ENCODE measurements at places on chromosomes 2 and 18.

DNA sequence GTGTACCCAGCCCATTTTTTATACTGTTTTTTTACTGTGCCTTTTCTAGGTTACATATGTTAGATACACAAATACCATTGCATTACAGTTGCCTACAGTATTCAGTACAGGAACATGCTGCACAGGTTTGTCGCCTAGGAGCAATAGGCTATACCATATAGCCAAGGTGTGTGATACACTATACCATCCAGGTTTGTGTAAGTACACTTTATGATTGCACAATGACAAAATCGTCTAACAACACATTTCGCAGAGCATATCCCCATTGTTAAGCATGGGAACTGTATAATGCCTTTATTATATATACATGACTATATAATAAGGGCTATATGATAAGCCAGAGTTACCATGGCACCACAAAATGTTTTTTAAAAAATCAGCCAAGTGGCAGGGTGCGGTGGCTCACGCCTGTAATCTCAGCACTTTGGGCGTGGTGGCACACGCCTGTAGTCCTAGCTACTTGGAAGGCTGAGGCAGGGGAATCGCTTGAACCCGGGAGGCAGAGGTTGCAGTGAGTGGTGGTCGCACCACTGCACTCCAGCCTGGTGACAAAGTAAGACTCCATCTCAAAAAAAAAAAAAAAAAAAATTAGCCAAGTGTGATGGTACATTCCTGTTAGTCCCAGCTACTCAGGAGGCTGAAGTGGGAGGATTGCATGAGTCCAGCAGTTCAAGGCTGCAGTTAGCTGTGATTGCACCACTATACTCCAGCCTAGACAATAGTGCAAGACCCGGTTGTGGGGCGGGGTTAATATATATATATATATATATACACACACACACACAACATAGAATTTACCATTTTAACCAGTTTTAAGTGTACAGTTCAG is 2.8 kb upstream of the CENPA start:
- DNase-seq = no peak

DNA sequence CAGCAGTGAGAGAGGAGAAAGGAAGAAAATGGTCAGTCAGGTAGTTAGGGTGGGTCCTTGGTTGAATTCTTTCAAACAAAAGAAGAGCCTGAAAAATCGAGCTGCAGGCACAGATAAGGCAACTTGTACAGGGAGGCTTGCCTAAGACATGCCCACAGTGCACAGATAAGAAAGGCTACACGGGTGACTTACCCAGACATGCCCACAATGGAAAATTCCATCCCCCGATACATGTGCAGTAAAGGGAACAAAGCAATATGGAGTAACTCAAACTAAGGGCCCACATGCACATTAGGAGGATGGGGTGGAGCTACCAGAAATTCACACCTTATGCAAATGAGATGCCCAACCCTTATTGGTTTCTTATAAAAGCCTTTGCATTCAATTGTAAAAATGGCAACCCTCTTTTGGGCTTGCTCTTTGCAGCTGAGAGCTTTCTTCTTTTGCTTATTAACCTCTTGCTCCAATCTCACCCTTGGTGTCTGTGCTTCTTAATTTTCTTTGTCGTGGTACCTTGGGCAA is 110.3 kb upstream of the RMP24 start:
- DNase-seq = no peak

DNA sequence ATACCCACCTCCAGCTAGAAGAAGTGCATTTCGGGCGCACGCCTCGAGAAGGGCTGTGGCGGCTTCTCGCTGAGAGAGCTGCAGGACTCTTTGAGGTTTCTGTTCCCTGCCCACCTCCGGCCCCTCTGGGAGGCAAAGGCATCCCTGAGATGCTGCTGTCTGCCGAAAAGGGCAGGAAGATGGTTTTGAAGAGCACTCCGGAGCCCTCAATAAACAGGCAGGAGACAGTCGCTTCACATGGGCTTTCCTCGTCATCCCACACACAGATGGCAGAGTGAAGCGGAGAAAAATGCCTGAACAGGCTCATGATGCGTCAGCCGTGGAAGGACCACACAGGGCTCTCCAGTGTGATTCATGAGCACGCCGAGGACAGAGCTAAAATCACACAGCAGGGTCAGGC is 25.4 kb upstream of the GLI2 start:
- no peak for DNase-seq

- DNase-seq = no peak
These were observed 7.7 kb upstream of the ST8SIA5 start for GRCh38 chr18:46764586-46764985.

- no peak for DNase-seq
These were observed 262.8 kb downstream of the KCNE4 start for GRCh38 chr2:223314811-223315210.

GRCh38 chr2:190173392-190173791 is 110.9 kb upstream of the MSTN start:
- no peak for DNase-seq

DNA sequence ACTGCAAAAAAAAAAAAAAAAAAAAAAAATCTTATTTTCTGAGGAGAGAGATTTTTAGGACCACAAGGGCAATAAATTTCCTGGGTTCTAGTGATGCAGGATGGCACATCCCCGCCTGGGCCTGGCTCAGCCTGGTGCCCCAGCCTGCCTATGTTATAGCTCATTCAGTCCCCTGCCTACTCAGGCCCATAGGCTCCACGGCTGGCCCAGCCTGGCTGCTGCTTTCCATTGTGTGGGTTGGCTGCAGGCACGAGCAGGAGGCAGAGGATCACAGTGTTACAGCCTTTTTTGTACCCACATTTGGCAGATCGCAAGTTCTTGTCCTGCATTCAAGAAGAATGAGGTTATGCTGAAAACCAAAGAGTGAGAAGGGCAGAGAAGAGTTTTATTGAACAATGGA is 2.8 kb upstream of the SULT6B1 start:
- no peak for DNase-seq

DNA sequence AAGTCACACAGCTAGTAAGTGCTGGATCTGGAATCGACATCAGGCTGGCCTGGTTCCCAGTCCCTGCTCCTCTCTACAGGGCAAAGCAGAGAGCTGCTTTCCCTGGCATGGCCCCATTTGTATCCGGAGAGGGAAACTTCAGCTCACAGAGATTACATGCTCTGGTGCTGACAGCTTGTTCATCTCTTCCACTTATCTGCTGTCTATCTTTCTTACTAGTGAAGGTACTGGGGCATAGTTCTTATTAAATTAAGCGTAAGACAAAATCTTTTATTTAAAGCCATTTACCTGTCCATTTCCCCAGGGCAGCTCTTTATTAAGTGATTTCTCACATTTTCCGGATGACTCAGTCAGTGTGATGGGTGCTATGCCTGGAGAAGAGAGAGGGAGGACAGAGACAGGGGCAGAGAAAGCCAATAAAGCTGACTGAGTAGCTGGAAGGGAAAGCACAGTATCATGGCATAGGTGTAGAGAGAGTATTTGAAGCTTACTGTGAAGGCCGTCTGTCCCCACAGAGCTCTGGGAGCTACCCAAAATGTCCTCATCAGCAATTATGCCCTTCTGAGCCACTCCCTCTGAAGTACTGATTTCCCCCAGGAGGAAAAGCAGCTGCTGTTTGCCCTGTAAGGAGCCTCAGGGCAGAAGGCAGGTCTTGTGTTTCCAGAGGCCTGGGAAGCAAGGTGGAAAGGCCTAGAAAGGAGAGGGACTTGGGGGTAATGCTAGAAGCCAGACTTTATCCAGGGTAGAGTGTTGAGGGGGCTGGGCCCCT is 44.1 kb upstream of the EPAS1 start:
- no peak for DNase-seq

DNA sequence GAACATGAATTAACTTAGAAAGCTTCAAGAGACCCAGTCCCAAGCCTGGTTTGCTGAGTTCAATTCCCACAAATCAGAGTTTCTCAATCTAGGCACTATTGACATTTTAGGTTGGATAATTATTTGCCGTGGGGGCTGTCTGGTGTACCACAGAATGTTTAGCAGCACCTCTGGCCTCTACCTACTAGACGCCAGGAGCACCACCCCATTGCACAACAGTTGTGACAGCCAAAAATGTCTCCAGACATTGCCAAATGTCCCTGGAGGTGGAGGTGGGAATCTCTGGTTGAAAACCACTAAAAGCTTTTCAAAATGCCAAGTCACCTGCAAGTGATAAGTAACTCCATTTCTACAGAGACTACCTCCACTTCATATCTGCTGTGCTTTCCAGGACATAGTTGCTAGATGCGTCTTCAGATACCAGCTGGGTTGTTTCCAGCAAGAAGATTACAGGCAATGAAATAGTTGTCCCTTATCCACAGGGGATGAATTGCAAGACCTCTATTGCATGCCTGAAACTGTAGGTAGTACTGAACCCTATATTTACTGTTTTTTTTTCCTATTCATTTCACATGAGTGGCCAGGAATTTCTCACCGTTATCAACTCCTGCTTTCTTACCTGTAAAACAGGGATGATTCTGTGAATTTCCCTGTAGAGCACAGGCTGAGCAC is 554.3 kb downstream of the ZEB2 start:
- no peak for DNase-seq

DNA sequence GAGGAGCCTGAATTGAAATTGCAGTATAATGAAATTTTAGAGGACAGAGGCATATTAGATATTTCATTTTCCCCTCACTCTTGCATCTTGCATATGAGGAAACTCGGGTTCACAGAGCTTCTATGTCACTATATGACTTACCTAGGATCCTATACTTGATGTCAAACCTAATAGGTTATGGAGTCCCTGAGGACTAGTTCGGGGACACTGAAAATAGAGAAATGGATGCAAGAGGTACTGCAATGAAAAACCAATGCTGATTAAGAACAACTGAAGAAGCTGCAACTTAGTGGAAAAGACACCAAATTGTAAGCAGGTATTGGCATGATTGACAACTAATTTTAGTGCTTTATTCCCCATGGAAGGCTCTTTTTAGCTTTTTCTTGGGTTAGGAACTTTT is 210.1 kb downstream of the IKZF2 start:
- DNase-seq = no peak

- no peak for DNase-seq
These were observed 9.2 kb upstream of the D2HGDH start for GRCh38 chr2:241724975-241725870.

GRCh38 chr2:96697476-96697875 is 42.4 kb downstream of the LMAN2L start:
- DNase-seq = no peak

- DNase-seq = no peak
These were observed 45.9 kb downstream of the PNO1 start for GRCh38 chr2:68203587-68203986.

- no peak for DNase-seq
These were observed 86.8 kb upstream of the HAAO start for GRCh38 chr2:42879121-42879705.

DNA sequence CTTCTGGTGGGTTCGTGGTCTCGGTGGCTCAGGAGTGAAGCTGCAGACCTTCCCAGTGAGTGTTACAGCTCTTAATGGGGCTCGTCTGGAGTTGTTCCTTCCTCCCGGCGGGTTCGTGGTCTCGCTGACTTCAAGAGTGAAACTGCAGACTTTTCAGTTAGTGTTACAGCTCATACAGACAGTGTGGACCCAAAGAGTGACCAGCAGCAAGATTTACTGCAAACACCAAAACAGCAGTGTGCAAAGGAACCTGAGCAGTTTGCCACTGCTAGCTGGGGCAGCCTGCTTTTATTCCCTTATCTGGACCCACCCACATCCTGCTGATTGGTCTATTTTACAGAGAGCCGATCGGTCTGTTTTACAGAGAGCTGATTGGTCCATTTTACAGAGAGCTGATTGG is 55.6 kb downstream of the CHRNA1 start:
- no peak for DNase-seq

DNA sequence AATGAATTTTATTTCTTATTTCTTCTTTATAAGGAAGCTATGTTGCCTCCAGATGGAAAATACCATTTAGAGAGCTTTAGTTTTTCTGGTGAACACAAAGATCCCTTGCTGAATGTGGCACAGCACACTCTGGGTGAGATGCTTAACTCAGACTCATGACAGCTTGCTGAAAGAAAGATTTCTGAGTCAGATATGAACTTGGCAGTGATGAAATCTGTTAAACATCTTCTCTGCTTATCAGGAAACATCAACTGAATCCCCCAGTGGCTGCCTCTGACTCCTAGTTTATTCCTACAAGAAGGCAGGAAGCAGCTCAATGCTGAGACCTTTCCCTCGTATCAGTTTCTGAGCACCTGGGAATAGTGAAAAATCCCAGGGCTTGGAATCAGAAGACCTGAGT is 162.8 kb downstream of the OSR1 start:
- DNase-seq = no peak

GRCh38 chr2:227000123-227000522 is 163.9 kb downstream of the COL4A4 start:
- DNase-seq = no peak

GRCh38 chr2:20490300-20491181 is 43.7 kb downstream of the RHOB start:
- DNase-seq = no peak

DNA sequence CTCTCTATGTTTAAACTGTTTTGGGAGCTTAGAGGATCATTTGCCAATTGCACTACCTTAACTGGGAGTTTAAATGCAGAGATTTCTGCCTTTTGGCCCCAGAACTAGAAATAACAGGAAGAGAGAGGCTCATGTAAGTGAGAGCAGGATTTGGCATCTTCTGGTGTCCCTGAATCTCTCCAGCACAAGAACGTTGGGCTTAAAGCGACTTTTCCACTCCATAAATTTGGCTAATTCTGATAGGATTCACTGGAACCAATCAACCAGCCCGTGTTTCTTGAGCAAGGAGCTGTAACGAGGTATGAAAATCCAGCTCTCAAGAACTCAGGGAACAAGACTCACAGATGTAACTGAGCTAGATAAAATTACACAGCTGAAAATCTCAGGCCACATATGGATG is 181.0 kb downstream of the C1D start:
- no peak for DNase-seq

DNA sequence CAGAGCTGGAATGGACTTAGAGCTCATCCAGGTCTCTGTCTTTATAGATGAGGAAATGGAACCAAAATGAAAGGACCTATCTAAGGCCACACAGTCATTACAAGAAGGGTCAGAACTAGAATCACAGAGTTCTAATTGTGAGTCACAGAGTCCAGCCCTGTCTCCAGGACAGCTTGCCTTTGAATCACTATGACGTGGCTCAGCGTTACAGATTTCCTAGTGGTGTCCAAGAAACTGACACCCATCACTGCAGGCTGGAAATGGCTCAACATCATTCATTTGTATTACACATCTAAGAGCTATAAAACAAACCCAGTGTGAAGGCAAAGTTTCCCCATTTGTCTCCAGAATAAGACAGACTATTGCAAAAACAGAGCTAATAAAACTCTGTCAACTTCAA is 164.3 kb upstream of the SIX2 start:
- DNase-seq = peak; percentile 34

GRCh38 chr2:150528861-150529801 is 41.7 kb upstream of the RND3 start:
- no peak for DNase-seq

- no peak for DNase-seq
These were observed 59.2 kb downstream of the DOCK10 start for GRCh38 chr2:224982910-224983711.

DNA sequence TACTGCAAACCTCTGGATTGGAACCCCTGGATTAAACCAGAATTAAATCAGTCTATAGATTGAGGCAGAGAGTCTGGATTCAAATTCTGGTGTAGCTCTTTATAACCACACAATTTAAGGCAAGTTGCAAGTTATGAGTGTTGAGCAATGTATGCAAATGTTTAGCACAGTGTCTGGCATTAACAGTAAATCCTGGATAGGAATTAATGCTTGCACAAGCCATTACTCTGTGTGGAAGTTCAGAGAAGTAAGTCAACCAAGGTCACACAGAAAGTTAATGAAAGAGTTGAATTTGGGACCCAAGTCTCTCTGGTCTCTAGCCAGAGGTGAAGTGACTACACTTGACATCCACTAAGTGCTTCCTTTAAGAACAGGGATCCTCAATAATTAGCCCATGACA is 2.0 kb upstream of the MARCO start:
- DNase-seq = no peak

- DNase-seq = no peak
These were observed 17.8 kb downstream of the THNSL2 start for GRCh38 chr2:88187927-88188326.
